ENCODE measurements at places on chromosomes 2 and 18. TPM values are rescaled to one million over a fixed set of nuclear protein-coding genes. Genes with fewer than 3 reads are reported as not detected.
A peak's percentile ranks its signal among the peaks of the same experiment; 100 is the strongest.

Gene MAL
- not detected for total RNA-seq

- H3K4me3 ChIP-seq, result no peak overlapping the region
- DNase-seq, result no peak
- no peaks in the 10 kb centered on the region for H3K36me3 ChIP-seq
- H3K27ac ChIP-seq, result no peak overlapping the region
Observed at GRCh38 chr2:239424337-239425045, 23.7 kb upstream of the HDAC4 start.

DNA sequence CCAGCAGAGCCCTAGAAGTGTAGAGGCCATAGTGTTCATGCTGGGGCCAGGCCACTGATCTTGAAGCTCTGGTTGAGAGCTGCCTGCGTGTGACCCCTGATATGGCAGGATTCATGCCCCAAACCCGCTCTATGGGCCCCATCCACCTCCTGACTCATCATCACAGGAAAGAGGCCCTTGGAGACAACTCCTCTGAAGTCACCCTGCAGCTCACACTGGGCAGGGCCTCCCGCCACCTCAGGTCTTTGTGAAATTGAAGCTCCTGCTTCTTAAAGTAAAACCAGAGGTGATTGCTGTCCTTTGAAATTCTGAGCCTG lies 12.0 kb upstream of the TUBB6 start:
- peak overlapping the region; percentile 79 for H3K27ac ChIP-seq
- H3K36me3 ChIP-seq, result no peaks in the 10 kb centered on the region
- DNase-seq, result no peak
- H3K4me1 ChIP-seq, result peaks cover 15% of the 10 kb centered on the region
- no peaks in the 10 kb centered on the region for H3K27me3 ChIP-seq

DNA sequence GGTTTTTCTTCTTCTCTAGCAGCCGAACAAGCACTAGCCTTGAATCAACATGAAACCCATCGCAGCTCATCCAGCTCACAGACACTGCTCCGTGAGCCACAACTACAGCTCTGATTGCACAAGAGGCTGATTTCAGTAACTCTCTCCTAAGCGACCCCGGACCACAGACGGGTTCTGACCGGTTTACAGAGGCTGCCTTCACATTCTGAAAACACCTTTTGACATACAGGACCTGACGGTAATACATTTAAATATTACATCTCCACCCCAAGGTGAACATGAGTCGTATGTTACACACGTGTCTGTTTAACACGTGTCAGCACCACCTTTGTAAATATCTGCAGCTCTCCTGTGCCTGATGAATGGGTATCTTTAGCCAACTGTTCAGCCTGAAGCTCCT lies 120.7 kb downstream of the TMEM18 start:
- H3K4me3 ChIP-seq, result no peak overlapping the region
- no peaks in the 10 kb centered on the region for H3K36me3 ChIP-seq
- no peak overlapping the region for H3K27ac ChIP-seq
- no peak for DNase-seq
- H3K27me3 ChIP-seq, result no peaks in the 10 kb centered on the region
- H3K4me1 ChIP-seq, result no peaks in the 10 kb centered on the region

- DNase-seq, result no peak
- H3K27ac ChIP-seq, result no peak overlapping the region
- H3K4me3 ChIP-seq, result no peak overlapping the region
- no peaks in the 10 kb centered on the region for H3K27me3 ChIP-seq
- peaks cover 23% of the 10 kb centered on the region for H3K4me1 ChIP-seq
Observed at GRCh38 chr2:152611458-152612231, 105.6 kb downstream of the PRPF40A start.

DNA sequence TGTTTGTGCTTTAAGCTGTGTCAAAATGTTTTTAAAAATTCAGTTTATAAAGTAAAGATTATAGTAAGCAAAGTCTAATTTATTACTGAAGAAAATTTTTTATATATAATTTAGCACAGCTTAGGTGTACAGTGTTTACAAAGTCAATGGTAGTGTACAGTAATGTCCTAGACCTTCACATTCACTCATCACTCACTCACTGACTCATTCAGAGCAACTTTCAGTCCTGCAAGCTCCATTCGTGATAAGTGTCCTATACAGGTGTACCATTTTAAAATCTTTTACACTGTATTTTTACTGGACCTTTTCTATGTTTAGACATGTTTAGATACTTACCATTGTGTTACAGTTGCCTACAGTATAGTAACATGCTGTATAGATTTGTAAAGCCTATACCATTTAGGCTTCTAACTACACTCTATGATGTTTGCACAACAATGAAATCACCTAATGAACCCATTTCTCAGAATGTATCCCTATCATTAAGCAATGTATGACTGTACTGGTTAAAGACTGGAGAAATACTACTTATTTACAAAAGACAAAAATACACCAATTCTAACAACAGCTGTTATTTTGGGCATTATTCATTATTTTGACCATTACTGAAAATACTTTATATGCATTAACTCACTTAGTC lies 95.1 kb downstream of the STRN start:
- H3K36me3 ChIP-seq, result peaks cover 13% of the 10 kb centered on the region
- no peak for DNase-seq
- no peaks in the 10 kb centered on the region for H3K4me1 ChIP-seq

- H3K4me1 ChIP-seq, result peaks cover 48% of the 10 kb centered on the region
- H3K36me3 ChIP-seq, result no peaks in the 10 kb centered on the region
- H3K4me3 ChIP-seq, result no peak overlapping the region
- H3K27ac ChIP-seq, result no peak overlapping the region
- no peak for DNase-seq
Observed at GRCh38 chr2:42125841-42126594, 43.1 kb upstream of the EML4 start.

DNA sequence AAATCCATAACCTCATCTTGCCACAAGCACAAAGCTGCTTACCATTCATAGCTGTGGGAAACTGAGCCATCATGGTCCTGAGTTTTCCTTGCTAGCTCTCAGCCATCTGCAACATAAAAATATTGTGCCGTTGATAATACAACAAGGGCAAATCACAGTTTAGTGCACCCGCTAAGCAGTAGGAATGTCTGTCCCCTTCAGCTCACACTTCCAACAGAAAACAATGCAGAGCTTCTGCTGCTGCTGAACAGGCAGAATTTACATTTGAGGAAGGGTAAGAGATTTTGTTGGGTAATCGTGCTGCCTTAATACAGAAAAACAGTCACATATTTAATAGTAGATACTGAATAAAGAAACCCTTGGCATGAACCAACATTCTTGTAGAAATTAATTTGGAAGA lies 32.3 kb downstream of the ITSN2 start:
- H3K4me3 ChIP-seq, result no peak overlapping the region
- H3K36me3 ChIP-seq, result no peaks in the 10 kb centered on the region
- no peak for DNase-seq
- H3K4me1 ChIP-seq, result no peaks in the 10 kb centered on the region
- no peak overlapping the region for H3K27ac ChIP-seq
- H3K27me3 ChIP-seq, result no peaks in the 10 kb centered on the region

DNA sequence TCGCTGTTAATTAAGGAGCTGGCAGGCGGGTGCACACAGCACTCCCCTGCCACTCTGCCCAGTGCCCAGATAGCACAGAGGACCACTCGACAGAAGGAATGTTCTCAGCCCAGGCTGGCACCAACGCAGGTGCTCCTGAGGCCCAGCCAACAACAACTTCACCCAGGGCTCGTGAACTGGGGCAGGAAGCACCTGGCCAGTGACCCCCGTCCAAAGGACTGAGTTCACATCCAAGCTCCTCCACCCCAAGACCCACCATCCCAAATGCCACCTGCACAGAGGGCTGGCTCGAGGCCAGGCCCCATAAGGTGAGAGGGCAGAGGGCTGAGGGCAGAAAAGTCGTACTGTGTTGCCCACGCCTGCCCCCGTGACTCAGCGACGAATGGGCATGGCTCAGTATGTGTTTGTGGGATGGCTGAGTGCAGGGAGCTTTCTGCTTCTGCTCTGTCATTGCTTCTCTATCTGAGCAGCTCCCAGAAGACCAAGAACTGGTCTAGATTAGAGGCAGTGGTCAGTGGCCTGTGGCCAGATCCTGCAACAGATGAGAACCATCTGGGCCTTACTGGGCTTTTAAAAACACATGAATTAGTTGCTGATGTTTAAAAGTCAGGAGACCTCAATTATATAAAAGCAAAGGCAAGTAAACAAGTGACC lies 68.4 kb downstream of the POLR1A start:
- peaks cover 38% of the 10 kb centered on the region for H3K4me1 ChIP-seq
- peaks cover 67% of the 10 kb centered on the region for H3K36me3 ChIP-seq
- H3K27me3 ChIP-seq, result no peaks in the 10 kb centered on the region
- H3K4me3 ChIP-seq, result no peak overlapping the region
- DNase-seq, result peak; percentile 98

Gene MYCN
- not detected for total RNA-seq

DNA sequence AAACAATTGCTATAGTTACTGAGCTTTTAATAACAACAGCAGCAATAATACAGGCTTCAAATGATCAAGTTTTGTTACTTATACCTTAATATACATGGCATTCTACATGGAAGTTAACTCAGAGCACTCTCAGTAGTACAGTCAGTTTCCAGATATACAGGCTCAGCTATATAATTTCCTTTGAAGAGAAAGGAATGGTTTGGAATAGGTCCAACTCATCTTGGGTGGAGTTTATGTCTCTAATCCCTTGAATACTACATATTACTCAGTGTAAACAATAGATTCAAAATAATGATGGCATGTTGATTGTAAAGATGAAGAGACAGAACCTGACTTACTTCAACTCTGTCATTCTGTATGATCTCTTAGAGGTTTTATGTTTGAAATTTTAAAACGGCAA lies 174.9 kb downstream of the EPHA4 start:
- DNase-seq, result no peak
- no peaks in the 10 kb centered on the region for H3K4me1 ChIP-seq
- H3K27ac ChIP-seq, result no peak overlapping the region

Gene RAPH1
- 57.2 TPM for total RNA-seq

Gene ALLC
- total RNA-seq, result not detected

Gene NAT8
- total RNA-seq, result not detected

GRCh38 chr2:195861821-195862220 lies 204.8 kb downstream of the SLC39A10 start:
- no peaks in the 10 kb centered on the region for H3K27me3 ChIP-seq
- no peaks in the 10 kb centered on the region for H3K4me1 ChIP-seq
- DNase-seq, result no peak
- no peak overlapping the region for H3K4me3 ChIP-seq

DNA sequence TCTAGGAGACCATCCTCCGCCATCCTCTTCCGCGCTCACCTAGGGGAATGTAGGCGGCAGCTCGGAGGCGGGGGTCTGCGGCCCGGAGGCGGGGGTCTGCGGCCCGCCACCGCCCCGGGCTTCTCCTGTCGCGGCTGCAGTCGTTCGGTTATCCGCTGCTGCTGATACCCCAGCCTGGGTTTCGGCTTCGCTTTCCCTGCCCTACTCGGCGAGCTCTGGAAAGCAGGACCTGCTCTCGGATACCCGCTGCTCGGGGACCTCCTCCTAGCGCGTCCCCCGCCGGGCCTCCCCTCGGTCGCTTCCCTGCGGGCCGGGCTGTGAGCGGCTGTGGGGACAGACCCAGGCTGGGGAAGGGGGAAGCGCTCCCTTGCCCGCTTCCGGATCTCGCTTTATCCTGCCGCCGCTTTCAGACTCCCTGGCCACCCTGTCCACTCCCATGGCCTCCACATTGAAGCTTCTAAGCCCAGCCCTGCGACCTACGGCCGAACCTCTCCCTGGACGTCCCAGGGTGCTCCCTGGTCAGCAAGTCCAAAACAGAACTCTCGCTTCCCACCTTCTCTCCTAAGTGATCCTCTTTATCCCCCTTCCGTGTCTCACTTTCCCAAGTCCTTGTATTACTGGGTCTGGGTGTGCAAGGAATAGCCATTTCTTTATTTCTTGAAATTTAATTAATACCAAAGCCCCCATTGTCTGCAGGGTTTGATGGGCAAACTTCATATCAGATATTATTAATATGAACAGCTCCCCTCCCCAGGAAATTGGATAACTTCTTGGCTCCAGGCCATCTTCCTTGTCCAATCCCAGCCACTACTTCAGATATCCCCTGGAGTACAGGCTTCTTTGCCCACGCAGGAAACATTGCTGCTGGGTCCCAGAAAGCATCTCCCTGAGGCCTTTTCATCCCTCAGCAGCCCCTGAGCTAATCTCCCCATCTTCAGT lies 769 bp downstream of the FKBP1B start:
- peak; percentile 73 for DNase-seq
- H3K27ac ChIP-seq, result no peak overlapping the region
- H3K4me1 ChIP-seq, result peaks cover 20% of the 10 kb centered on the region
- H3K27me3 ChIP-seq, result peaks cover 3% of the 10 kb centered on the region
- no peaks in the 10 kb centered on the region for H3K36me3 ChIP-seq

DNA sequence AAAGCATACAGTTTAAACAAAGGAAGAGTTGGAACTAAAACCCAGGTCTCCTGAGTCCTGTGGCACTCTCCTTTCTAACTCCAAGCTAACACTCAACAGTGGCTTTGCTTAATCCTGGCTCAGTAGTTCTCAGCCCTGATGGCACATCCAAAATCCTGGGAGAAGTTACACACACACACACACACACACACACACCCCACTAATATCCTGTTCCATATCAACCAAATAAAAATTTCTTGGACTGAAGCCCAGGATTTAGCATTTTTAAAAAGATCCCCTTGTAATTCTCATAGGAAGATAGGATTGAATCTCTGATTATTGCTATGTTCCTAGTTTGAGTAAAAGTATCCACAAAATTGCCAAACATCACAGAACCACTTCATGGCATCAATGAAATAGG lies 136.1 kb upstream of the RIOK3 start:
- no peak overlapping the region for H3K27ac ChIP-seq
- H3K36me3 ChIP-seq, result no peaks in the 10 kb centered on the region
- H3K27me3 ChIP-seq, result no peaks in the 10 kb centered on the region

DNA sequence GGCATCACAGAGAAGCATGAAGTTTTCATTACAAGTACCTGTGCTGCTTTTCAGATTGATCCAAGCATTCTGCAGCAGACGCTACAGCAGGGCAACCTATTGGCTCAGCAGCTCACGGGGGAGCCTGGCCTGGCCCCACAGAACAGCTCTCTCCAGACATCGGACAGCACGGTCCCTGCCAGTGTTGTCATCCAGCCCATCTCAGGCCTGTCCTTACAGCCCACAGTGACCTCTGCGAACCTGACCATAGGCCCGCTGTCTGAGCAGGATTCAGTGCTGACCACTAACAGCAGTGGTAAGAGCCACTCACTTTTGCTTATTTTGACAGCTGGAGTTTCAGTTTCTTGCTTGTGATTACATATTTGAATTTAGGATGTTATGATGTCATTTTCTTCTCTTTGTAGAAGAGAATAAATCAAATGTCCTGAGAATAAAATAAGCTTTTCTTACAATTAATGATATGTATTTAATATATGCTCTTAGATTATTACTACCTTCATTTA lies 104.9 kb downstream of the ZNF236 start:
- DNase-seq, result no peak
- no peak overlapping the region for H3K27ac ChIP-seq
- no peaks in the 10 kb centered on the region for H3K27me3 ChIP-seq
- H3K4me1 ChIP-seq, result peaks cover 7% of the 10 kb centered on the region
- peaks cover 39% of the 10 kb centered on the region for H3K36me3 ChIP-seq

Measured in osteoblast (primary cell).